ENCODE measurements at places on chromosomes 4 and X.

DNA sequence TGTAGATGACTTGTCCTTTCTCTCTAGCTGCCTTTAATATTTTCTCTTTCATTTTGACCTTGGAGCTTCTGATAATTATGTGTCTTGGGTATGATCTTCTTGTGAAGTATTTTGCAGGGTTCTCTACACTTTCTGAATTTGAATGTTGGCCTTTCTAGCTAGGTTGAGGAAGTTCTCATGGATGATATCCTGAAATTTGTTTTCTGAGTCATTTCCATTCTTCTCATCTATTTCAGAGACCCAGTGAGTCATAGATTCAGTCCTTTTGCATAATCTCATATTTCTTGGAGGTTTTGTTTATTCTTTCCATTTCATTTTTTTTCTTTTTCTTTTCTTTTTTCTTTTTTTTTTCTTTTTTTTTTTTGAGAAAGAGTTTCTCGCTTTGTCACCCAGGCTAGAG, 585.7 kb upstream of the PABPC4L start:
- peak; percentile 18 for DNase-seq

DNA sequence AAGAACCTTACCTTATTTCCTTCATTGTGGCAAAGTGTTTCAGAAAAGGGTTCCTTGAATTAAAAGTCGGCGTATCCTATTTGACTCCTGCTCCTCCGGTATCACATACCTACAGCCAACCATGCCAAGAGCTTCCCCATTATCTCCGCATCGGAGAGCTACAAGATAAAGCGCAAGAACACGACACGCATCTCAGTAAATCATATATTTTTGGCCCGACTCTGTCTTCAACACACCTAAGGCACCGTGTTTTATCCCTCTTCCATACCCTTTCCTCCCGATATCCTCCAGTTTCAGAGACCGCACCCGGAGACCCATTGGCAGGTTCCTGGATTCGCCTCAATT, 497 bp upstream of the THAP9 start:
- no peak for DNase-seq

- DNase-seq = no peak
Measured at GRCh38 chrX:151552743-151553142, 10.7 kb upstream of the PASD1 start.

DNA sequence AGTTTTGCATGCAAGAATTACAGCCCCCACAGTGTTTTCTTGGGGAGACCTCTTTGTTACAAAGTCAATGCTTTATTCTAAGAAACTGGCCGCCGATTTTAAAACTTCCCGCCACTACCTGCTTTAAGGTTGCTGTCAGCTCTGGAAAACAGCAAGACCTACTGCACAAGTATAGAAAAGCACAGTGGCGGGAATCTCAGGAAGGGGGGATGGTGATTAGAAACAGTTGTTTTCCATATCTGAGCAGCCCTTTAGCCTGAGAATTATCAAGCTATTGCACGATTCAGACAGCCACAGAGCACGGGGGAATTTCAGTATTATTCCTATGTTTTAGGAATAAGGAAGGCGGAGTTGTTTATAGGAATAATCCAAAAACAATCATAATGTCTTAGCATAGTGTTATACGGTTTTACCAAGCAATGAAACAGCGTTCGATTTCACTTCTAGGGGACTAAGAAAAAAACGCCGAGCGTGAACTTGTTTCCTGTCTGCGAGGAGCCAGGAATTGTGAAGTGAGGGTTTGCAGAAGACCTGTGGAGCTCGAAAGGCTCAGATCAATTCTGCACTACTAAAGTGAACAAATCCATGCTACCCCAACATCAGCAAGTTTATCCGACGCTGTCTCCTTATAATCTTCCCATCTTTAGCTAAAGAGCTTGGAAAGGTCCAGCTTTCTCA, 81.3 kb downstream of the HMGN5 start:
- no peak for DNase-seq

- no peak for DNase-seq
Measured at GRCh38 chr4:108445716-108446115, 174.7 kb upstream of the RPL34 start.

GRCh38 chr4:102525097-102525496, 23.9 kb downstream of the NFKB1 start:
- DNase-seq = peak; percentile 28

DNA sequence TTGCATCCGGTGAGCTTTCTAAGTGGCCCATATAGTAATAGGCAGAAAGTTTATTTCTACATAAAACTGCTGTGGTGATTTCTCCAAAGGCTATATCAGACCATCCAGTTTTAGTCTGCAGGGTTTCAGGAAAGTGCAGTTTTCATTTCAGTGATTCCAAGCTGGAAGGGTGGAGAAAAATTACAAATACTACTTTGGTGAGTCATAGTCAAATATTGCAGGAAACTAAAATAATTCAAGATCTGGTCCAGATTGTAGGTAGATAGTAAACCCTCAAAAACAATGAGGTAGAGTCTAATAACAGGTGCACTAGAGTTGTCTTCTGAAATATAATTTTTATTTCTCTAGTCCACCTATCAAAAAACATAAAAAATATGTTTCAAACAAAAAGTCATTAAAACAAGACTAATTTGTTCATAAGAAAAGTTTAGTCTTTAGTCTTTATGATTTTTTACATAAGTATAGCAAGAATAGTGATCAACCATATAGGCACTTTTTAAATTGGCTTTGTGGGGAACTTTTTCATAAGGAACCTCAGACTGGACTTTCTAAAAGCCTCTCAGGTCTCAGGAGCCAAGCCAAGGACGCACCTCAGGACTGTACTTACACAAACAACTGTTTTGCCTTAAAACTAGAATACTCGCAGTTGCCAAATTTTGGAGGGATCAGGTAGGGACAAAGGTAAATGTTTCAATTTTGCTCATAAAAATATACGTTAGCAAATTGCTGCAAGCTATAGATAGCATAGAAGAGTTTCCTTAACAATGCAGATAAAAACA, 101.8 kb upstream of the TLR3 start:
- DNase-seq = no peak

GRCh38 chr4:76950052-76950955, 752 bp downstream of the SEPTIN11 start:
- DNase-seq = peak; percentile 26

DNA sequence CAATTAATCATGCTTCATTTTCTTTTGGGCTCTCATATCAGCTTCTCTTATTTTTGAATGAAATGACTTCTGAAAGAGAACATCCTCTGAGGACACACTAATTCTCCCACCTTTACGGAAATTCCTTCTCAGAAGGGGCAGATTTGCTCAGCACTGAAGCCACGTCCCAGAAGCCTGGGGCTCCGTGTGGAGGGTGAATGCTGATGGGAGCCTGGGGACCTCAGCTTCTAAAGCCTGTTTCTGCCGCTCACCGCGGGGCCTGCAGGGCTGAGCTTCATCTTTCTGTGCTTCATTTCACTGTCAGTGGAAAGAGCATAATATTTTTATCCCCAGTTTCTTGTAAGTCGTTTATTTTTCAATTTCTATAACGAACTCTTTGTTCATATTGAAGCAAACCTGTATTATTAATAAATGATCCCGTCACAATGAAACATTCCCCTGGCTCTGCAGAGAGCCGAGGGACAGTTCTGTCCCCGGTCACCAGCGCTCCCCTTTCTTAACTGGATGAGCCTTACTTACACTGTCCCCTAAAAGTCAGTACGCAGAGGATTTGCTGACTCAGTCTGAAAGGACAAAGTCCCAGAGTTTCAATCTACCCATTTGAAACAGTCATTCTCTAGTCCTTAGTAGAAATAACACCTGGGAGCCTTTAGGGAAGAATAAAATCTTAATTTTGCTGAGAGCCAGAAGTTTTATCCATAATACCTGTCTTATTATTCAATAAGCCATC, 364.6 kb upstream of the FAT1 start:
- DNase-seq = no peak

DNA sequence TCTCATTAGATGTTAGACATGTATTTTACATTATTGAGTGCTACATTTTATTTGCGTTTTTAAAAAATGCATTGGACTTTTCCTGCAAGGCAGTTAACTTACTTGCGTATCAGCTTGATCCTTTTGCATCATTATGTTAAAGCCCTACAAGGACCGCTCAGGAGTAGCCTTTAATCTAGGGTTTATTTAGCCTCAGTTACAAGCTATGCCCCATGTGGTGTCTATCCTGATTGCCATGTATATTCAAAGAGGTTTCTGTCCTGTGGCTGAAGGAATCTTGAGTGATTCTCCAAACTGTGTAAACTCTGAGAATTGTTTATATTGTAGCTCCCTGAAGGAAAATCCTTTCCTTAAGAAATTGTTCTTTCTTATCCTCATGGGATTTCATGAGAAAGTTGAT, 821.8 kb upstream of the AGA start:
- DNase-seq = no peak

DNA sequence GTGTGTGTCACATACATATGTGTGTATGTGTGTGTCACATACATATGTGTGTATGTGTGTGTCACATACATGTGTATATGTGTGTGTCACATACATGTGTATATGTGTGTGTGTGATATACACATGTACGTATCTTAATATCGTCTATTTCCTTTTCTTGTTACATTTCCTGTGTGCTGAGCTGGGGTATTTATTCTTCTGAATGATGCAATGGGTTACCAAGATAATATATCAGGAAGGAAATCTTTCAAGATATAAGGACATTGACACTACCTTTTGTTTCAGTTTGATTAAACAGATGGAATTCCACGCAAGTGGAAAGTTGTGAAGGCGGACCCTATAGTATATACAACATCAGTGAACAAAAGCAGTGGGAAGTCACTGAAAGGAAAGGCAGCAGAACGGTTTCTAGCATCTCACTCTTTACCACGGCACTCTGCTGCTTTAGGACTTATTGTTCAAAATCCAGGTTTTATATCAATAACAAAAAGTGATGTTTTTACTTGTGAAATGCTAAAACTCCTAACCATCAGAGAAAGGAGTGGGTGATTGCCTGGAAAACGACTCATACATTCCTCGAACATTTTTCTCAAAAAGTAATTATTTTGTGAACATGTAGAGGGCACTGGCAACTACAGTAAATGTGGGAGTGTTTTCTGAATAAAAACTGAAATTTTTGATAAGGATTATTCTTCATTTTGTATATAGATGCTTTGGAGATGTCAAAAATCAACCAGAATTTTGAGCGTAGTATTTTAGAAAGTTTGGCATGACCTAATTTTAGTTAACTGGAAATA, 43.1 kb upstream of the IL21 start:
- no peak for DNase-seq

DNA sequence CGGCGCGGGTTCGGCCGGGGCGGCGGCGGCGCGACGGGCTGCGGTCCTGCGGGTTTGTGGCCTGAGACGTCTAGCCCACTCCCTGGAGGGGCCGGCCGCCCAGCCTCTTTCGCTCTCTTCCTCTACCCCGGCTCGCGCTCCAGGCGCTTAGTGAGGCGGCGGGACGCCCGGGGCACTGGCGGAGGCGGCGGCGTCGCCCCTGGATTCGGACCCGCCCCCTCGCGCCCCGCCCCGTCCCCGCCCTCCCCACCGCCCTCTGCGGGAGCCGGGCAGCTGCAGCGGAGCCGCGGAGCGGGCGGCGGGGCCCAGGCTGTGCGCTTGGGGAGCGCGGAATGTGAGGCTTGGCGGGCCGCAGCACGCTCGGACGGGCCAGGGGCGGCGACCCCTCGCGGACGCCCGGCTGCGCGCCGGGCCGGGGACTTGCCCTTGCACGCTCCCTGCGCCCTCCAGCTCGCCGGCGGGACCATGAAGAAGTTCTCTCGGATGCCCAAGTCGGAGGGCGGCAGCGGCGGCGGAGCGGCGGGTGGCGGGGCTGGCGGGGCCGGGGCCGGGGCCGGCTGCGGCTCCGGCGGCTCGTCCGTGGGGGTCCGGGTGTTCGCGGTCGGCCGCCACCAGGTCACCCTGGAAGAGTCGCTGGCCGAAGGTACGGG, at the start of gene BMP2K:
BMP2K (plus strand) TSS at position 272 of the 650 bp plus-strand sequence; CDS start at position 466, 194 bp downstream.
- no peak for DNase-seq

- DNase-seq = peak; percentile 39
Measured at GRCh38 chr4:141352909-141353525, 132.3 kb downstream of the ZNF330 start.

GRCh38 chr4:48369248-48369647, 27.9 kb downstream of the SLAIN2 start:
- DNase-seq = no peak

GRCh38 chr4:78346222-78346621, 205.3 kb upstream of the ANXA3 start:
- DNase-seq = no peak

- DNase-seq = no peak
Measured at GRCh38 chrX:125203737-125204578, 115.7 kb upstream of the TEX13C start.

- DNase-seq = no peak
Measured at GRCh38 chrX:43641691-43642090, 14.4 kb upstream of the MAOA start.

- DNase-seq = peak; percentile 51
Measured at GRCh38 chrX:31331928-31332327, 260.1 kb upstream of the FTHL17 start.

- no peak for DNase-seq
Measured at GRCh38 chr4:138696771-138697170, 318.8 kb upstream of the NOCT start.

DNA sequence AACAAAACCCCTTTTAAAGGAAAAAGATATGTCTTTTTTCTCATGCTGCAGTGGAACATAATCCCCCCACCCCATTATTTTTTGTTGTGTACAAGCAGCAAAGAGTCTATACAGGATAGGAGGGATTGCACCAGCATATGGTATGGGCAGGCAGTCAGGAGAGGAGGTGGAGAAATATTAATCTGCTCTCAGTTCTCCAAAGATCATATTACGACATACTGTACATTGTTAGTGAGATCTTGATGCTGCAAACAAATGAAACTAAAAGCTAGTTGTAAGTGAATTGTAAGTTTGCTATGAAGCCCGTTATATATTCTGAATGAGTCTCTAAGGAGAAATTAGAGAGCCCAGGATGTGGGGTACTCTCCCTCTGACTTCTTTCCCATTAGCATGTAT, 75.3 kb downstream of the RAPGEF2 start:
- DNase-seq = no peak

DNA sequence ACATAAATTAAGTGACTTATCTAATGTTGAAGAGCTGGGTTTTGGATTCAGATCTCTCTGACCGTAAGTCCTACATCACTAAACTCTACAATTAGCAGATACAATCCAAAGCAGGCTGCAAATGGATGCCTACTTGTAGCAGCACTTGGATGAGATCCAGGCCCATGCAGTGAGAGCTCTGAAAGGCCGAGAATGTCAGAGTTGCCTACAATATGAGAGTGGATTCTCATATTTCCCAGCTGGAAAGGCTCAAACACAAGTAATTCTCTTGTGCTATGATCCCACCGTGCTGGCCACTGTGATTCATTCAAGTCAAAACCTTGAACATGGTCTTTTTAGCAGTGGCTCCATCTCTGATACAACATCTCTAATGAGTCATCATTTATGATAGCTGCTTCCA, 125.4 kb upstream of the CHRDL1 start:
- DNase-seq = no peak

- DNase-seq = no peak
Measured at GRCh38 chr4:100517864-100518341, at the start of gene EMCN. Gene EMCN (minus strand): TSS chr4:100518022. CDS start chr4:100517914, 108 bp downstream.
